ENCODE measurements at places on chromosomes 1 and 21.

GRCh38 chr1:87056974-87057373, 142.5 kb downstream of the HS2ST1 start:
- DNase-seq = no peak

DNA sequence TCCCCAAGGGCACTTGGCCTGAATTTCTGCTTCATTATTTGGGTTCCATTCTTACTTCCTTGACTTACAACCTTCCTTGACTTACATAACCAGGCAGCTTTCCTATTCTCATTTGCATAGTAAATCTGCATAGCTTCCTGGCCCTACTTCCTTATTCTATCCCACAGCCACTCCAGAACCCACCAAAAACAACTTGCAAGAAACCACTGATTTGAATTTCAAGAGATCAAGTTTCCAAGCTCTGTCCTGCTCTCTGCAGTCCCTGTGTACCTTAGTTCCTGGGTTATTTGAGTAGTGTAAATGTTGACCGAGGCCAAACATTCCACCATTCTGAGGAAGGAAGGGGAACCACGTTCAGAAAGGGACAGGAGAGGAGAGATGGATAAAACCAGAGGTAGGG, 603.3 kb downstream of the PTPRC start:
- DNase-seq = no peak

DNA sequence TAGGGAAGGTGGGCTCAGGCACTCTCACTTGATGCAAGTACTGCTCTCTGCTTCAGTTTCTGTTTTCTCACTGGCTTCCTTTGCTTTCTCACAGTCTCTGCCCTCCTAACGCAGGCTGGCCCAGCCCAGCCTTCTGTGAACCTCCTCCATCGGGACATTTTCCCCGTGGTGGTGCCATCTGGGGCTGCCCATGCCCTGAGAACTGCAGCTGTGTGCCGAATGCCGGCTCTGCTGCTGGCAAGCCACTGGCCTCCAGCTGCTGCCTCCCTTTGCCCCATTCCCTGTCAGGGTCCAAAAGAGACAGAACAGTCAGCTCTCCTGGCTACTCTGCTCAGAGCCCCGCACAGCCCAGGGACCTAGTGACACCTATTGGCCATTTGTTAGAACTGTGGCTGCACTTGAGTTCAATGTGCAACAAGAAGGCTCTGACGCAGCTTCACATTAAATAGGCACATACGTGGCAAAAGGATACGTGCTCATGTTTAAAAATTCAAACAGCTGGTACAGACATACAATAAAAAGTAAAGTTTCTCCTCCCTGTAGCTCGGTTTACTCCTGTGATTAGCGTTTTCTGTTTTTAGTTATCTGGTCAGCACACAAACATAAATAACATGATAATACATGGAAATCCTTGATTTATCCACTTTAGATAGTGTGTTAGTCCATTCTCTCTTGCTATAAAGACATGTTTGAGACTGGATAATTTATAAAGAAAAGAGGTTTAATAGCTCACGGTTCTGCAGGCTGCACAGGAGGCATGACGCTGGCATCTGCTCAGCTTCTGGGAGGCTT, 46.6 kb downstream of the FCRL5 start:
- DNase-seq = peak; percentile 7

GRCh38 chr1:219313961-219314360, 140.3 kb downstream of the LYPLAL1 start:
- no peak for DNase-seq

DNA sequence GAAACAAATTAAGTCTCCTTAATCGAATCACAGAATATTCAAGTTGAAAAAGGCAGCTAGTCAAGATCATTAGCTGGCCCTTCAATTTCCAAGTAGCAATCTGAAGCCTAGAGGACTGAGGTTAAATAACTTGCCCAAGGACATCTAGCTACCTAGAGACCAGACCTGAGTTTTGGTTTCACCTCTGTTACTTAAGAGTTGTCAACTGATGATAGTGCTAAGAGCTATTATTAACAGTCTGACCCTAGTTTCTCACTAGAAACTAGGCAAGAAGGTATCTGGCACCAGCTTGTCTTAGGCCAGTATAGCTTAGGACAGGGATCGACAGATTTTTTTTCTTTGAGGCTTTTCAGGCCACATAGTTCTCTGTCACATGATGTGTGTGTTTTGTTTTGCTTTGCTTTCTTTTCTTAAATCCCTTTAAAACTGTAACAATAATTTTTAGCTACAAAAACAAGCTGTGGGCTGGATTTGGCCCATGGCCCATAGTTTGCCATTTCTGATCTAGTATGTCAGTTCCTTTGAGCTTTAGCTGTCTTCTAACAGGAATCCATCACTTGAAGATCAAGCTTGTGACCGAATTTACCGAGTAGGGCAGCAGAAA, 23.2 kb downstream of the TRIM45 start:
- DNase-seq = no peak

DNA sequence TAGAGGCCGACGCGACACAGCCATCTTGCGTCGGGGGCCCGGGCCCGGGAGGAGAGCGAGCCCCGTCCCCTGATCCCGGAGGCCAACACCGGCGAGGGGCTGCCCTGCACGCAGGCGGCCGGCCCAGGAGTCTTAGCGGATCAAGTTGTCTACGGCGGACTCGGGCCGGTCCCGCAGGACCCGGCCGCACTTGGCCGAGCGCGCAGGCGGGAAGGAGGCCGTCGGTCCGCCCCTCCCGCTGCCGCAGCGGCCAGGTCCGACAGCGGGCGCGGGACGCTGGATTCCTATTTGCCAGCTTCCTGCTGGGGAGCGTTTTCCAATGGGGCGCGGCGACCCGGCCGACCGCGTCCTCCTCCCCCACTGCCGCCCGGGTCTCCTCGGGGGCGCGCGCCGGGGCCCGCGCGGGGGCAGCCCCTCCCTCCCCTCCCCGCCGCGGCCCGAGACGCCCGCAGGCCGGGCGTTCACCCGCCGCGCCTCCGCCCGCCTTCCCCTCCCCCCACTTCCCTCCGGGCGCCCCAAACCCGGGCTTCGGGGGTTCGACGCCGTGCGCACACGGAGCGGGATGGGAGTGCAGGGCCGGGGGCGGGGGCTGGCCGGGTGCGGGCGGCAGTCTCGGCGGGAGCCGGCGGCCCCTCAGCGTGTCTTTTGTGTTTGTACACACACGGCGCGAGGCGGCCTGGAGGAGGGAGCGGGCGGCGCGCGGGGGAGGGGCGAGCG, 517 bp upstream of the H3-3A start:
- DNase-seq = peak; percentile 89

DNA sequence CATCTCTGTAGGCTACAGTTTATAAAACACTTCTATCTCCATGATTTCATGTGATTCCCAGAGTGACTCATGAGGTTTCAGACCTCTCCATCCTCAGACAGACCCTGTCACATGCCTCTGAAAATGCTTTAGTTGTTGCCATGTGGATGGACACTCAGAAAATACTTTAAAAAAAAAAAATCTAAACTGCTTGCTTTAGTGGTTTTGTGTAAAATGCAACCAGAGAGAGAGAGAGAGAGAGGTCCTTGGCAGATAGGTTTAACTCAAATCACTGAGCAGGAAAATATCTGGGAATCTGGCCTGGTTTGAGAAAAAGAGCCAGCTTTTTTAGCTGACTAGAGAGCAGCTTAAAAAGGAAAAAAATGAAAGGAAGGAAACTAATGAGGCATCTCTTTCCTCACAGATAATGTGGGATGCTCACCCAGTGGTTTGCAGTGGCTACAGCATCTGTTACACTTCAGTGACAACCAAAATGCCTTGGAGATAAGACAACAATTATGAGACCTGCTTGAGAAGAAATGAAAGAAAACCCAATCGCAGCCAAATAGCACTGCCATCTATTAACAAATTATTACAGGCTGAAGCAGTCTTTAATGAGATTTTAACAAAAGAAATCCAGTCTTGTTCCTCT, 54.6 kb upstream of the SYT14 start:
- DNase-seq = peak; percentile 24

DNA sequence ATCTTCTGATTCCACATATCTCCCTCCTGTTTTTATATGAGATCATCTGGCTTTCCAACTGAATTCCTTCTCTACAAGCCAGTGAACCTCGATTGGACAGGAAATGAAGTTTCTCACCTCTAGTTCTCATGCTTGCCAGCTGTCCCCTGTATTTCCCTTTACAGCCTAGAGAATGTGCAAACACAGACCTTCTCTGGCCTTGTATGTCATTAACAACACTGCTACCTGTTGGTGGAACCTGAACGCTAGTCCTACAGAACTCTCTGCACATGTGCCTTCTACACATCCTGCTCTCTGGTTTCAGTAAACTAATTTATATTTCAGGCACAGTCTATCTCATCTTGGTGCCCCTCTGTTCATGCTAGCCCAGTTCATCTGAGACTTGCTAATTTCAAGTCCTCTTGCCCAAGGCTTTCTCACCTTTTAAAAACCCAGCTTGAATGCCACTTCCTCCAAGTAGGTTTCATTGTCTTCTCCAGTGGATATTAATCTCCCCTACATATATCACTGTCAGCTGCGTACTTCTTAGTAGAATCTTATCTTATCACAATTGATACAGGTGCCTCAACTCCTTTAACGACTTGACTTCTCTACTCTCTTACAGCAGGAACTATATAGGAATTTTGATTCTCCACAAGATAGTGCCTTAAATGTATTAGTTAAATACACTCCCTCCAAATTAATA, 549.9 kb downstream of the PLPP3 start:
- DNase-seq = no peak

DNA sequence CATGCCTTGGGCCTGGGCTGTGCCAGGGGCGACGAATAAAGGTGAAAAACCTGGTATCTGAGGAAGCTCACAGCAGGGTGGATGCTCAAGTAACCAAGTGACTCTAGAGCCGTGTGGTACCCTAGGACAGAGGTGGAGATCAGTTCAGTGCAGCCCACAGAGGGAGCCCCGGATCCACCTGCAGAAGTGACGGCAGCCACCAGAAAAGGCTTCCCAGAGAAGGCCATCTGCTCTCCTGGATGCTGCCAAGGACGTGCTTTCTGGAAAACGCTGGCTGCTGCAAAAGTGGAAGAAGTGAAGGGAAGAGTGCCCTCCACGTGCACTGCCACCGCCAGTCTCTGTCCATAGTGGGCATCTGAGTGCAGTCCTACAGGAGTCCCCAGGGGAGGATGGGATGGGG, 27.7 kb downstream of the TMCO4 start:
- peak; percentile 47 for DNase-seq

Data from NCI-H2171 (cell line).